ENCODE measurements at places on chromosomes 11 and 22.
A peak's percentile ranks its signal among the peaks of the same experiment; 100 is the strongest.

GRCh38 chr11:65891219-65892136, 1.0 kb downstream of the CCDC85B start:
- no peak for DNase-seq

GRCh38 chr22:50576806-50577696, 1.2 kb downstream of the CPT1B start:
- no peak for DNase-seq

DNA sequence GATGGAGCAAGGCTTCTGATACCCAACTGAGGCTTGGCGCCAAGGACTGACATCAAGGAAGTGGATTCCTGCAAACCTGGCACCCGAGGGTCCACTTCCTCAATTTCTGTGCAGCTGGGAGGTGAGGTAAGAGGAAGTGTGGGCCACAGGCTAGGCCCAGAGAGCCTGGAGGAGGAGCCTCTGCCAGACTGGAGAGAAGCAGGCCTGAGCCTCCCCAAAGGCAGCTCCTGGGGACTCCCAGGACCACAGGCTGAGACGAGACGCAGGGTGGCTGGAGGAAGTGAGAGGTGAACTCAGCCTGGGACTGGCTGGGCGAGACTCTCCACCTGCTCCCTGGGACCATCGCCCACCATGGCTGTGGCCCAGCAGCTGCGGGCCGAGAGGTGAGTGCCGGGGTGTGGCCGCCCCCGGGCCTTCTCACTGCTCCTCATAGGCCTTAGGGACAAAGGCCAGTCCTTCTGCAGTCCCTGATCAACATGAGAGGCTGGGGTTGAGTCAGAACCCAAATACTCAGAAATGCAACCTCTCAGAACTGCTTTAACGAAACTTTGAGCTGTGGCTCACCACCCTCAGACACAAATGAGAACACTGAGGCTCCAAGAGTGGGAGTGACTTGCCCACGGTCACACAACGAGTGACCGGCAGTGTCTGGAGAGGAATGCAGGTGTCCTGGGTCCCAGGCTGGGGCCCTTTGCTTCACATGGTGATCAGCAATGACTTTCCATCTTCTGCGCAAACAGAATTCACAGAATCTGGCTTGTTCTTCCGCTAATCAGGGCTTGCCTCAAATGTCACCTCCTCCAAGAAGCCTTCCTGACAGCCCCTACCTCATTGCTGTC, at the start of gene NCF4:
Gene NCF4 (plus strand): TSS at position 186 of the 839 bp plus-strand sequence. CDS start 166 bp downstream, at position 352.
- DNase-seq: no peak

GRCh38 chr11:31582697-31583096, 73.1 kb downstream of the ELP4 start:
- no peak for DNase-seq

DNA sequence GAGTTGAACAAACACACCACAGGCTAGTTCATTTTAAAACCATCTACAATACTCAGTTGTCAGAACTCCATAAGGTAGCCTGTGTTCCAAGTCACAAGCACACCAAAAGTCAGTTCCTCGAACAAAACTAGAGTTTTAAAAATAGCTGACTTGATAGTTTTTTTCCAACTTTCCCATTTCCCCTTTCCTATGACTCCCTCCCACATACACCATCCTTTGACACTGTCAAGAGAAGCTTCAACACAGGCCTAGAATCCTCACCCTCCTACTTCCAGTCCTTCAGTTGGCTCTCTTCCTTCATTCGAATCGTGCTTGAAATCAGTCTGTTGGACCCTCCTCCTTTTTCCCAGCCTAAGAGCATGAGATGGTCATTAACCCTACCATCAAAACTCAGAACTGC, 105.7 kb upstream of the AKIP1 start:
- no peak for DNase-seq

DNA sequence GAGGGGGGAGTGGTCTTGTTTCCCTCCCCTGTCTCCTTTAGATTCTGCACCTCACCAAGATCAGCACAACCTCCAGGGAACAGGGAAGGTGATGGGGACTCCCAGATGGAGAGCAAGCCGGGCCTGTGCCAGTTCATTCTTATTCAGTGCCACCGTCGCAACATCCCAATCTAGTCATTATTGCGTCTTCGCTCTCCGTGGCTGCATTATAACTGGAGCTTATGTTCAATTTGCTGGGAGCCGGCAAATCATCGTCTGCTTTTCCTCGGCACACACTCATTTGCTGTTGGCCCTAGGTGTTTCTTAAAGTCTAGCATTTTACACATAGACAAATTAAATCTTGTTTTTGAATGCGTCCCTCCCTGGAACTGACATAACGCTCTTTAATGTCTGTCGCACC, 1269.7 kb downstream of the BRD1 start:
- DNase-seq: no peak

DNA sequence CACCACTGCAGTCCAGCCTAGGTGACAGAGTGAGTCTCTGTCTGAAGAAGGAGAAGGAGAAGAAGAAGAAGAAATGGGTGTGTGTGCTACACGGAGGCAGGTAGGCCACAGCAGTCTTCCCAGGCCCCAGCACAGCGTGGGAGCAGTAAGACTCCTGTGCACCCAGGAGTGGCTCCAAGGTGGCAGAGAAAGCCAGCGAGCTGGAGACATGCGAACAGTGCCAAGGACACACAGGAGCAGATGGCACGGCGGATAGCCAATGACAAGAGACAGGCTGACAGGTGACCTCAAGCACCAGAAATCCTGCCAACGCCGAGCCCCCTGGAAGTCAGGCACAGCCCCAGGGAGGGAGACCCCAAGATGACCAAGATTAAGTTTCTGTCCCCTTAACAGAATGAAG, 9.0 kb upstream of the SCGB1A1 start:
- no peak for DNase-seq

GRCh38 chr11:131463649-131464425, 93.4 kb downstream of the NTM start:
- peak; percentile 14 for DNase-seq

DNA sequence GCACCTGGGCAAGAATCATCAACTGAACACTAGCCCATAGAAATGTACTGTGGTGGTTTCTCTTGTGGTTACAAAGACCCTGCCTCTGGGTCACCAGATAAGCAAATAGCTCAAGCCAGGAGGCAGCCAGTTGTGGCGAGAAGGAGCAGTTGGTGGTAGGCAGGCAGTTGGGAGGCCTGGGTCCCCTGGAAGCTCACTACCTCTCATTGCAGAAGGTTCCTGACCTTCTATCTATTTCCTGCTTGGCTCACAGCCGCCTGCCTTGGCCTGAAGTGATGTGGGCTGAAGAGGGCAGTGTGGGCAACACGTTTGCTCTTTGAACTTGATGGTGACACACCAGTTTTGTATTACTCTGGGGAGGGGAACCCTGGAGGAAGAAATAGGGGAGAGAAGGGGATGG, 34.7 kb downstream of the NECTIN1 start:
- DNase-seq: no peak

Data from dorsolateral prefrontal cortex (tissue), 122 donors.